Naive thymus-derived CD4-positive, alpha-beta T cell (primary cell): ENCODE measurements at places on chromosomes 6 and 20. TPM values are rescaled to one million over a fixed set of nuclear protein-coding genes. Genes with fewer than 3 reads are reported as not detected.

GRCh38 chr6:12595161-12595811, 121.3 kb upstream of the PHACTR1 start:
- DNase-seq = no peak

GRCh38 chr6:138104618-138105213, 2.5 kb downstream of the PERP start:
- no peak for DNase-seq

DNA sequence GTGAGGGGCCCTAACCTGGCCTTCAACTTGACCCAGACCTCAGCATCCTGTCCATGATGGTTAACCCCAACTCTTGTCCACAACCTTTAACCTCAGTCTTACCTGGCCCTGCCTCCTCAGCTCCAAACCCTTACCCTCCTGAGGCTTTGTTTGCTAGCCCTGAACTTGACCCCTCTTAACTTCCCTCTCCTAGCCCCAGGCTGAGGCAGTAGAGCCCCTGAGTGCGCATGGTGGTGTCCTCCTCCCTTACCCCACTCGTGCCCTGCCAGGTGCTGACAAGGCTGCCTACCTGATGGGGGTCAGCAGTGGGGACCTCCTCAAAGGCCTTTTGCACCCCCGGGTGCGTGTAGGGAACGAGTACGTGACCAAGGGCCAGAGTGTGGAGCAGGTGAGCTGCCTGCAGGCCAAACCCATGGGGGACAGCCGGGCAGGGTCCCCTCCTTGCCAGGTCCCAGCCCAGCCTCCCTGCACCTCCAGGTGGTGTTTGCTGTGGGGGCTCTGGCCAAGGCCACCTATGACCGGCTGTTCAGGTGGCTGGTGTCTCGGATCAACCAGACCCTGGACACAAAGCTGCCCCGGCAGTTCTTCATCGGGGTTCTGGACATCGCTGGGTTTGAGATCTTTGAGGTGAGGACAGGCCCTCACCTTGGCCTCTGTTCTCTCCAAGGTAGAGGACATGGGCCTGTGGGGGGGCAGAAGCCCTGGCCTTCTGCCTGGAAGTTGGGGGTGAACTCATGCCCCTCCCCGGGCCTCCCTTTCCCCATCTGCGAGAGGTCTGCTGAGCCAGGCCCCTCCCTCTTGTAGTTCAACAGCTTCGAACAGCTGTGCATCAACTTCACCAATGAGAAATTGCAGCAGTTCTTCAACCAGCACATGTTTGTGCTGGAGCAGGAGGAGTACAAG, 31.9 kb downstream of the MYH7B start:
- no peak for DNase-seq

- no peak for DNase-seq
These were observed 7.8 kb upstream of the GFOD1 start for GRCh38 chr6:13495112-13495776.

DNA sequence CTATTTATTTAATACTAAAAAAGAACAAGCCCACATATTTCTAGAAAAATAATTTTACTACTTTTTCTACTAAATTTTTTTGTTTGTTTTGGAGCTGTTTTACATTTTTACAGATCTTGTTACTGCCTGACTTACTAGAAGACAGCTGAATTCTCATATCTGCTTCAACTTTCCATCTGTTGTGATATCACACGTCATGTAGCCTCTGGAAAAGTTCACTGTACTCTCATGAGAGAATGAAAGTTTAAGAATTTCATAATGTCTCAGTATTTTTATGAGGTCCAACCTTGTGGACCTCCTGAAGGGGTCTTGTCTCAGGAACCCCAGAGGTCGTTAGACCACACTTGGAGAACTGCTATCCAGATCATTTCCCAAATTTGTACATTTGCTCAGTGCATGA, 81.7 kb upstream of the MTHFD1L start:
- no peak for DNase-seq

DNA sequence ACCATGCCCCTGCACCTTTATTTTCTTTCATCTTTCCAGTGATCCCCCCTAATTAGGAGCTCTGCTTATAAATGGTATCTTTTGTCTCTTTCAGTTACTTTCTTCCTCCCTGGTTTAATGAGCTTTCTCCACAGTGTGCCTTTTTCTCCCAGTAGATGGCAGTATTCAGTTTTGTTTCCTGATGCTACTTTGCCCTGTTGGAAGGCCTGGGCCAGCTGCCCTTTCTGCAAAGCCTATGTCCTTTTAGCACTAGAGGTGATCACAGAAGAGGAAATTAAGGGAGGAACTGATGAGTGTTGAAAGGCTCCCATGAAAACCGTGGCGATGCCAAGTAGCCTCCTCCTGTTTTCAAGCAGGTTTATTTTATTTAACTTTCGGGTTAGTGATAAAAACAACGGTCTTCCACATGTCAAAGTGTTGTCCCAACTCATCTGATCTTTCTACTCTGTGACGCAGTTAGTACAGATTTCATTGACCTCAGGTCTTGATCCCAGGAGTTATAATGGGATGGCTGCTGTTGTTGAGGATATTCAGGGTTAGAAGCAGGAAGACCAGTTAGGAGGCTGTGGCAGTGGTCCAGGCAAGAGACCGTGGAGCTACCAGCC, 184.2 kb upstream of the BMP2 start:
- DNase-seq = no peak

GRCh38 chr6:36267731-36268477, 2.0 kb upstream of the PNPLA1 start:
- DNase-seq = no peak

- no peak for DNase-seq
These were observed 535 bp upstream of the ABCF1 start for GRCh38 chr6:30570740-30571074.

- peak; percentile 41 for DNase-seq
These were observed 1.6 kb upstream of the DBNDD2 start for GRCh38 chr20:45406260-45407066.

The ZSCAN23 gene
- 0.26 TPM for polyA plus RNA-seq

The ZNF391 gene
- polyA plus RNA-seq = 3.9 TPM

The RSPO3 gene
- polyA plus RNA-seq = not detected

The SIRPB1 gene
- polyA plus RNA-seq = 2.2 TPM
